Caco-2 (cell line): ENCODE measurements at places on chromosomes 5 and 9.

- peak; percentile 84 for DNase-seq
Observed at GRCh38 chr9:126722252-126722921, 82.5 kb upstream of the ZBTB43 start.

DNA sequence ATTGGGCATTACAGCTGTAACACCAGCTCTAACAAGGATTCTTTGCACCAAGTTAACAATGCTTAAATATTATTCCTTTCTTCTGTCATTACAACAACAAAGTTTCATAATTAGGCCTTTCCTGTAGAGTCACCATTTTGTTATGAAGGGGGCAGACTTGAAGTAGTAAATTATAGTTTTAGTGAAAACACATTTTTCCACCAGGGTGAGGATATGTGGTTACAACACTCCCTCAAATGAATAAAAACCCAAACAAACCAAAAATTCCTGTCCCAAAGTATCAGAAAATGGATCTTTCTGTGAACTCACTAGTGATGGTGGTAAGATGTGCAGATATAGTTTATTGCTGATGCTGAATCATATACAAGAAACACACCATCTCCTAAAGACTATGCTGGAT lies 250.5 kb upstream of the TUT7 start:
- no peak for DNase-seq

- DNase-seq, result no peak
Observed at GRCh38 chr9:97366476-97366875, 45.4 kb upstream of the TDRD7 start.

- DNase-seq, result peak; percentile 84
Observed at GRCh38 chr5:74903165-74903787, 37.1 kb upstream of the FAM169A start.

GRCh38 chr5:128644863-128645262 lies 106.8 kb upstream of the FBN2 start:
- DNase-seq, result no peak

GRCh38 chr5:137587919-137588318 lies 88.8 kb upstream of the SPOCK1 start:
- no peak for DNase-seq

DNA sequence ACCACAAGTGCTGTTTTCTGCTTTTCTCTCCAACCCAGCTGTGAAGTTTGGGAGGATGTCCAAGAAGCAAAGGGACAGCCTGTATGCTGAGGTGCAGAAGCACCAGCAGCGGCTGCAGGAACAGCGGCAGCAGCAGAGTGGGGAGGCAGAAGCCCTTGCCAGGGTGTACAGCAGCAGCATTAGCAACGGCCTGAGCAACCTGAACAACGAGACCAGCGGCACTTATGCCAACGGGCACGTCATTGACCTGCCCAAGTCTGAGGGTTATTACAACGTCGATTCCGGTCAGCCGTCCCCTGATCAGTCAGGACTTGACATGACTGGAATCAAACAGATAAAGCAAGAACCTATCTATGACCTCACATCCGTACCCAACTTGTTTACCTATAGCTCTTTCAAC lies 145.2 kb downstream of the RORB start:
- no peak for DNase-seq
